ENCODE measurements at places on chromosomes 12 and 14. TPM values are rescaled to one million over a fixed set of nuclear protein-coding genes. Genes with fewer than 3 reads are reported as not detected.

GRCh38 chr12:57552306-57552651 is 2.4 kb downstream of the KIF5A start:
- peaks cover 3% of the 10 kb centered on the region for H3K27me3 ChIP-seq
- H3K4me1 ChIP-seq: peaks cover 11% of the 10 kb centered on the region
- no peak for ATAC-seq
- no peak overlapping the region for H3K27ac ChIP-seq
- no peak overlapping the region for H3K4me3 ChIP-seq

The HELB gene
- total RNA-seq: 21.9 TPM

DNA sequence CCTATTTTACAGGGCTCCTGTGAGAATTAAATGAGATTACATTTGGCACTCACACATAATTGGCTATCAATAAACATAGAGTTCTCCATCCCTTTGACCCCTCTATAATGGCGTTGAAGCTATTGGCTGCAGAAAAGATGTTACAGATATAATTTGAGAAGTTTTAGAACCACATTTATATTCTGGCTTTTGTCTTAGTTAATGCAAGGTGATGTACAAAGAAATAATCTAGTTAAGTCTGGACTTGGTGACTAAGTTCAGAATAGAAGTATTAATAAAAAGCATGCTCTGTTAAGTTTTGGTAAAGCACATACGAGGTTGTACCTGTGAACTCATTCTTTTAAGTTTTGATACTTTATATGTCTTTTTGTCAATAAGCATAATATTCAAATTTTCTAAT is 187.1 kb upstream of the HMGA2 start:
- no peak overlapping the region for H3K27ac ChIP-seq
- peaks cover 12% of the 10 kb centered on the region for H3K27me3 ChIP-seq
- no peak for ATAC-seq
- no peaks in the 10 kb centered on the region for H3K36me3 ChIP-seq
- no peaks in the 10 kb centered on the region for H3K4me1 ChIP-seq

DNA sequence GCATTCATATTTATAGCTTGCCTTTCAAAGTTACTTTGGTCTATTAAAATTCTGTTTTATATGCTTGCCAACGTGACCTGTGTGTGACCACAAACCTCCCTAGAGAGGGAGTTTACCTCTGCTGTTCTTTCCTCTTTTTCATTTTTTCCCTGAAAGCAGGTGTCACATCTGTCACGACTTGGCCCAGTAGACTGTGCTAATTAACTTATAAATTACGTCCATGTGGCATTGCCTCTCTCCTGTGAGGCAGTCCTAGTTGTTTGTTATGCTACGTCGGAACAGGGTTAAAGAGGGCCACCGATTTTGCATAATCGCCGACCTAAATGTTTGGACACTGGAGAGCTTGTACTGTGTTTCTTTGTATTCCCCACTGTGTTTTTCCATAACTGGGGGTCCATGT is 343.9 kb upstream of the FLRT2 start:
- H3K36me3 ChIP-seq: no peaks in the 10 kb centered on the region
- no peaks in the 10 kb centered on the region for H3K4me1 ChIP-seq
- no peak overlapping the region for H3K27ac ChIP-seq
- H3K4me3 ChIP-seq: no peak overlapping the region
- H3K27me3 ChIP-seq: no peaks in the 10 kb centered on the region

GRCh38 chr12:75196865-75197264 is 12.8 kb downstream of the KCNC2 start:
- ATAC-seq: peak; percentile 65
- peaks cover 6% of the 10 kb centered on the region for H3K4me1 ChIP-seq
- no peaks in the 10 kb centered on the region for H3K36me3 ChIP-seq
- no peaks in the 10 kb centered on the region for H3K27me3 ChIP-seq

- H3K36me3 ChIP-seq: no peaks in the 10 kb centered on the region
- peaks cover 10% of the 10 kb centered on the region for H3K4me1 ChIP-seq
- no peak for ATAC-seq
- no peak overlapping the region for H3K4me3 ChIP-seq
- no peak overlapping the region for H3K27ac ChIP-seq
Measured at GRCh38 chr12:9388379-9388778, 180.2 kb upstream of the PZP start.

- no peaks in the 10 kb centered on the region for H3K36me3 ChIP-seq
- H3K27me3 ChIP-seq: peaks cover 48% of the 10 kb centered on the region
- ATAC-seq: peak; percentile 21
Measured at GRCh38 chr12:21774358-21775132, at the start of gene KCNJ8. Gene KCNJ8 (minus strand): TSS chr12:21774706. CDS start chr12:21773616, 1,090 bp downstream.

DNA sequence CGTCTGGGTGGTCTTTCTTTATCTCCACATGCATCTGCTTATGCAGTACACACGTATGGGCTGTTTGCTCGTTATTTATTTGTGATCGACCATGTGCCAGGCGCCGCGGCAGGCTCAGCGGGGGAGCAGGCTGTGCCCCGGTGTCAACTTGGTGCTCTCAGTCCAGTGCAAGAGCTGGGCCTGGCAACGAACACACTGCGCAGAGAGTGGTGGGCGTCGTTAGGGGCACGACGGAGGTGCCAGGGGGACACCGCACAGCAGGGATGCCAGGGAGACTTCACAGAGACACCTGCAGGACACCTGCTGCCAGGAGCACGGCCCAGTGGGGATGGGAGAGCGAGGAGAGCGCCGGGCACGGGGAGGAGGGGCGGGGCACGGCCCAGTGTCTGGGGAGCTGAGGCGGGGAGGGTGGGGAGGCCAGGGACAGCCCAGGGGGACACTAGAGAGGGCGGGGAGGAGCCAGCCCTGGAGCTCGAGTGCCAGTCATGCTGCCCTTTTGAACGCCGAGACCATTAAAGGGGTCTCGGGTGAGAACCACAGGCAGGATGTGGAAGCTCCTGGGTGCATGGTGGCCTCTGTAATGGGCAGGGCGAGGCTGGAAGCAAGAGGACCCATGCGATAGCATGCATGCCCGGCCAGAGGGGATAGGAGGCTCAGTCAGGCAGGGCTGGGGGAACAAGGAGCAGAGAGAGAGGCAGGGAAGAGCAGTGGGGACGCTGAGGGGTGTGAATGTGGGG is 652 bp upstream of the LRCOL1 start:
- H3K4me3 ChIP-seq: peak overlapping the region; percentile 42
- H3K27ac ChIP-seq: no peak overlapping the region
- H3K4me1 ChIP-seq: peaks cover 10% of the 10 kb centered on the region
- ATAC-seq: no peak
- H3K36me3 ChIP-seq: no peaks in the 10 kb centered on the region

GRCh38 chr14:59046746-59047145 is 141.7 kb upstream of the DAAM1 start:
- peaks cover 23% of the 10 kb centered on the region for H3K27me3 ChIP-seq
- no peaks in the 10 kb centered on the region for H3K36me3 ChIP-seq
- no peak overlapping the region for H3K27ac ChIP-seq
- no peak overlapping the region for H3K4me3 ChIP-seq

GRCh38 chr12:109943811-109944210 is 43.7 kb downstream of the TCHP start:
- no peak for ATAC-seq
- H3K4me1 ChIP-seq: peaks cover 21% of the 10 kb centered on the region
- H3K4me3 ChIP-seq: no peak overlapping the region
- peaks cover 73% of the 10 kb centered on the region for H3K36me3 ChIP-seq

The RNASE7 gene
- total RNA-seq: not detected

GRCh38 chr14:86954623-86955022 is 1038.4 kb downstream of the GALC start:
- H3K27ac ChIP-seq: no peak overlapping the region
- no peaks in the 10 kb centered on the region for H3K27me3 ChIP-seq
- no peak for ATAC-seq
- H3K4me1 ChIP-seq: no peaks in the 10 kb centered on the region
- no peak overlapping the region for H3K4me3 ChIP-seq

DNA sequence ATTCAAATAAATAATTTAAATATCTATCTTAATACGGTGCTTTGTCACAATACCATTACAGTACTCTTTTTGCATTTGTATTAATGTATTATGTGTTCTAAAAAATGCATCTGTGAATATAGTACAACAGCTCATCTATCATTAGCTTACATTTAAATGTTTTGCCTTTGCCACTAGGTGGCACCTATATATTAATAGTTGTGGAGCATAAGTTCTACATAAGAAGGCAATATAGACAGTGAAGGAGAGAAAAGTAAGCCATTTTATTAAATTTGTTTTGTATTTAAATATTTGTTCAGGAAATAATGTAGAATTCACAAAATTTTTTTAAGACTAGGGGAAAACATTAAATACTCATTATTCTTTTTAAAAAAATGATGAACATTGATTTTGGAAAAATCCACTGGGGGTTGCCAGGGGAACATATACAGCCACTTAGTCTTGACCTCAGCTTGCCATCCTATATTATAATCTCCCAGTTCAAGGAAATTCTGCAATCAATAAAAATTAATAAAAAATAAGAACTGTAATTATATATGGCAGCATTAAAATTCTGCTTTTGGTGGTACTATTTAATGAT is 9.8 kb downstream of the CCER1 start:
- no peak for ATAC-seq
- no peak overlapping the region for H3K4me3 ChIP-seq
- H3K36me3 ChIP-seq: no peaks in the 10 kb centered on the region
- no peaks in the 10 kb centered on the region for H3K4me1 ChIP-seq
- H3K27ac ChIP-seq: no peak overlapping the region

DNA sequence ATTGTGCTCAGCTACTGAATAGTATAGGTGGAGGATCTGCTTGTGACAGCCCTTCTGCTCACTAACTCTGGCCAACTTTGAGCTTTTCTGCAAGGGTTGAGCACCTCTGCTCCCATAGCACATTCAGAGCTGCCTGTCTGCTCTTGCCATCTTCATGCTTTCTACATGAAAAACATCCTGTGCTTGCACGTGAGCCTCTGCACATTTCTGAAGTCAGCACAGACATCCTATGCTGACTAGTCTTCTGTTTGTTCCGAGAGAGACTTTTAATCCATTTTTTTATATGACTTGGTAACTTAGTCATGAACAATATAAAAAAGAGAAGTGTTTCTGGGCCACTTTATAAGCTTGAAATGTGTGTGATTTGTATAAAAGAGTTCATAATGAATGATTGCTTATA is 969.3 kb downstream of the TMTC2 start:
- H3K4me1 ChIP-seq: no peaks in the 10 kb centered on the region
- H3K27me3 ChIP-seq: no peaks in the 10 kb centered on the region
- H3K27ac ChIP-seq: no peak overlapping the region
- no peak for ATAC-seq
- no peak overlapping the region for H3K4me3 ChIP-seq

Measured in activated T-helper 17 cell treated with anti-CD3 and anti-CD28 coated beads, Interleukin-2, amount 50 U/mL, for 72 hours (primary cell).